NCI-H1048 (cell line): ENCODE measurements at places on chromosomes 16 and 17.

- no peak for DNase-seq
Observed at GRCh38 chr16:77591347-77591746, 131.0 kb upstream of the NUDT7 start.

GRCh38 chr16:85284141-85284817 lies 172.0 kb upstream of the CIBAR2 start:
- no peak for DNase-seq

DNA sequence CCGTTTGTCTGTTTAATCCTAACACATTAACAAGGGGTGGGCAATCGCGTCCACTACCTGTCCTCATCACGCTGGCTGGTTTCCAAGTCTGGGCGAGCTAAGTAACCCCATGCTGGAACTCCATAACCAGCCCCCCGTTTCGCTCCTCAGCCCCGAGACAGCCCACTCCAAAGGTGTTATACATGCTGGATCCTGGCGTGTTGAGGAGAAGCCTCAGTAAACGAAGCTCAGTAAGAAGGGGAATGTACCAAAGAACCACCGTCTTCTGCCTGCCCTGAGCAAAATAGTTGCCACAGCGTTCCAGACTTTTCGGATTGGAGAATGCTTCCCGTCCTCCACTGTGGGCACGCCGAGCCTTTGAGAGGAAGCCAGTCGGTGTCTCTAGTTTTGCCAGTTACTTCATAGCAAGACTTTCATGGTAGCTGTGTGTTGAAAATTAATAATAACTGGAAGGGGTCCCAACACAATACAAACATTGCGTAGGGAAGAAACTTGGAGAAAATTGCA lies 16.1 kb upstream of the C17orf78 start:
- no peak for DNase-seq

GRCh38 chr17:2978991-2979390 lies 84.4 kb downstream of the OR1D5 start:
- DNase-seq, result no peak

DNA sequence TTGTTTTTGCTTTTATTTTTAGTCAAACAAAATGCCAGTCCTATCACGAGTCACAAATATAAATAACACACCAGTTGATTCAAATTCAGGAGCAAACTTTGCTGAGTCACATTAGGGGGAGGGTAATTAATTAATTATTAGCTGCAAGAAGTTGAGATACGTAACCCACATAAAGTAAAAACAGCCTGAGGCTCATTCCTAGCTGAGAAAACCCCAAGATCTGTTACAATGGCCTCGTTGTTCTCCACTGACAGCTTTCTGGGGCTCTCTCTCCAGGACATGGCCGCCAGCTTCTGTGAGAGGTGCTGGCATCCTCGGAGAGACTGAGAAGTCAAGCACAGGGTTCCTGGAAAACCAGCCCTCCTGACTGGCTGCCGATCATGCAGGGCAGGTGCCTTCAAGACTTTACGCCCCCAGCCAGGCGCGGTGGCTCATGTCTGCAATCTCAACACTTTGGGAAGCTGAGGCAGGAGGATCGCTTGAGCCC lies 11.1 kb downstream of the RAB40B start:
- peak; percentile 31 for DNase-seq

DNA sequence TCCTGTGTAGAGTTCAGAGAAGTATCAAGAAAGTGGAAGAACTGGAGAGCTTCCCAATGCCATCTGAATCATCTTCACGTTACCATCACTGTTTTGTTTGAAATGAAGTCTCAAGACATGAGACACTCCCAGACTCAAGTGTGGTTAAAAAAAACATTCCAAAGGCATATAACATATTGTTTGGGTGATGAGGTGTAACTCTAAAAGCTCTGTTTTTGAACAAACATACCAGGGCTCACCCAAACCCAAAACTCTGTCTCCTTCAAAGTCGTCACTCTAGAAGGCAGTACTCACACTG lies 6.3 kb upstream of the ZCCHC14 start:
- DNase-seq, result no peak

DNA sequence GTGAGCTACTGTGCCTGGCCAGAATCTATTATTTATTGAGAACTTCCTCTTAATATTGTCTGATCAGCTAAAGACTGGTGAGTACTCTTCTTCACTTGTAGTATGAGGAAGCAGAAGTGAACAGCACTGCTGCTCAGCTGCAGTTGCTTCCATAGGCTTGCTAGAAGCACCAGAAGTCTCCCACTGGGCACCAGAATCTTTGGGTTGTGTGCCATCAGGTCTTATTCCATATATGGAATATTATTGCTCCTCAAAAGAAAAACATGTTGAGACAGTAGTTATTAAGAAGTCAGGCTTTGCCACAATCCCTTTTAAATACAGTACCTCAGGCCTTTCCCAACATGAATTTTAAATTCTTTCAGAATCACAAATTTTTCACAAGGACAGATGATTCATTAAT lies 17.2 kb downstream of the SNTB2 start:
- no peak for DNase-seq

DNA sequence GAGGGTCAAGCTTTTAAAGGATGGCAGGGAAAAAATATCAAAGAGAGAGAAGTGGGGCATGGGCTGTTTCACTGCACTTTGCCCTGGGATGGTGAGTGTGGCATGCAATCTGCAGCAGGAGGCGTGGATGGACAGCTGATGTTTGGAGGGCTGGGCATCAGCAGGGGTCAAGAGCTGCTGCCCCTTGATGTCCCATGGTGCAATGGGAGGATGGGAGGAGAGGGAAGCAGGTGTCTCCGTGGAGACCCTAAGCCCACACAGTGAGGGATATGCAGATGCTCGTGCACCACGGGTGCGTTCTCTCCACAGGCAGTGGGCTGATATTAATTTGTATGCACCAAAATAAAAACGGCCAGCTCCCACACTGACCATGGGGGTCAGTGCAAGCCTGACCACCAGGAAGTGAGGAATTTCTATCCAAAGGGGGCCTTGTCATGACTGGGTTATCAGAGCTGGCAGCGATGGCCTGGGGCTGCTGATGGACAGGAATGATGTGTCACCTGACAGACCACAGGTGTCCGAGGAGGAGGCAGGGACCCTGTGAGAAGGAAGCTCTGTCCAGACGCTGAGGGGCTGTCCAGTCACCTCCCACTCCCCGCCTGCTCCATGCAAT lies 183.6 kb downstream of the IRF8 start:
- no peak for DNase-seq

GRCh38 chr16:23378256-23378655 lies 74.7 kb downstream of the COG7 start:
- no peak for DNase-seq

DNA sequence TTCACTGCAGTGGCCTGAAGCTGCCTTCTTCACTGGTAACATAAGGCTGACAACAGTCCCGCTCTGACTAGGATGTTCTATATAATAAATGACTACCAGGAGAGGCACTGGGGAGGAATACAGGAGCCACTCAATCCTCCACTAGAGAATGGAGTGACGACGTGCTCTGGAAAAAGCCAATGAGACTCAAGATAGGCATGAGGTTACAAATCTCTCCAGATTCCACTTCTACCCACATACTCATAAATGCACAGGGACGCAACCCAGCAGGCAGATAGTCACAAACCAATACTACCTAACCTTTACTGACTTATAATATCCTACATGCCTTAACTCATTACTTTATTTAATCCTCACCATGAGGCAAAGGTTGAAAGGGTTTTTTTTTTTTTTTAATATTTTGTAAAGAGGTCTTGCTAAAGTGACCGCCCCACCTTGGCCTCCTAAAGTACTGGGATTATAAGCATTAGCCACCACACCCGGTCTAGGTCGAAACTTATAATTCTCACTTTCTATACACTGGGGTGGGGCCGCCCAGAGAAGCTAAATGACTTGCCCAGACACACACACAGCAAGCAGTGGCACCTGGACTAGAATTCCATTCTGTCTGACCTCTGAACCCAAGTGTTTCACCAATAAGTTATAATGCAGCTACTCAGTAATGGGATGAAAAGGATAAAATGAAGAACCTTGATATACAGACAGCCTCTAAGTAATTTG lies 33.7 kb downstream of the TOM1L2 start:
- DNase-seq, result no peak

DNA sequence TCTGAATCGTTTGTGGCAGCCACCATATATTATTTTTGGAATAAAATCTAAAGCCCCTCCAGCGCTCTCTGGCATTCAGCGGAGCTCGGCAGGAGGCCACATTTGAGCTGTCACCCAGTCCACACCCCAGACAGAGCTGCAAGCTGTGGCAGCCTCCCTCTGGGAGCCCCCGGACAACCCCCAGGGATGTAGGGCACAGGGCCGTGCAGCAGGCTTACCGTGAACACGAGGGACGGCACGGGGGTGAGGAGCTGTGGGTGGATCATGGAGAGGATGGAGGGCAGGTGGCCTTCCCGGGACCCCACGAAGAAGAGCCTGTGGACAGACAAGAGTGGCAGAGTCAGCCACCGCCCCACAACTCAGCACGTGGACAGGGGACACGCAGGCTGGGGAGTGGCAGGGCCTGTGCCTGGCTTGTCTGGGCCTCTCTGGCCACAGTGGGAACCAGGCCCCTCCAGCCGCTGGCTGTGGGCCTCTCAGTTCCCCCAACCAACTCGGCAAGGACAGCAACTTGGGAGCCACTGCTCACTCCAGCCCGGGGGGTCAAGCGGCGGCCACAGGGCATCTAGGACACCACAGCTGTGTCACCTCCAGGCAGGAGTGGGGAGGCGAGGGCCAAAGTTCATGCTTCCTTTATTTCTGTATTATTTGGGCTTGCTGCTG lies 31.5 kb downstream of the SLC7A5 start:
- no peak for DNase-seq

DNA sequence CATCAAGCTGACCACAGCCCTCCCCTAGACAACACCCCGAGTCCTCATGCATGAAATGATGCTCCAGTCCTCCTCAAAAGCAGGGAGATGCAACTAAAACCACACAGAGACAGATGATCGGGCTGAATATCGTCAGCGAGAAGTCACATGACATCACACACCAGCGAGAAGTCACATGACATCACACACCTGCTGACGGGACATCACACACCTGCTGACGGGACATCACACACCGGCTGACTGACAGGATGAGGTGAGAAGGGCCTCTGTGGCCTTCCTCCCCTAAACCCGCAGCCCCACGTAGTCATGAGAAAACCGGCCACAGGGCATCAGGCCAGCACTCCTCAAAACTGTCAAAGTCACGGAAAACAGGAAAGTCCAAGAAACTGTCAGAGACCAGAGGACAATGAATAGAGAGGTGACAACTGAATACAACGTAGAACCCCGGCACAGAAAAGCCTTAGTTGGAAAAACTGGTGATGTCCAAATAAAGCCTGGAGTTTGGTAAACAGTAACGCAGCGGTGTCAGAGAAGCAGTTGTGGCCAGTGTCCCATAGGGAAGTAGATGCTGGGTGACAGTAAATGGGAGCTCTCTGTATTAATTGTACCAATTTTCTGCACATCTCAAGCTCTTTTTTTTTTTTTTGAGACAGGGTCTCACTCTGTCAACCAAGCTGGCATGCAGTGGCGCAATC lies 14.3 kb downstream of the LITAF start:
- DNase-seq, result no peak

DNA sequence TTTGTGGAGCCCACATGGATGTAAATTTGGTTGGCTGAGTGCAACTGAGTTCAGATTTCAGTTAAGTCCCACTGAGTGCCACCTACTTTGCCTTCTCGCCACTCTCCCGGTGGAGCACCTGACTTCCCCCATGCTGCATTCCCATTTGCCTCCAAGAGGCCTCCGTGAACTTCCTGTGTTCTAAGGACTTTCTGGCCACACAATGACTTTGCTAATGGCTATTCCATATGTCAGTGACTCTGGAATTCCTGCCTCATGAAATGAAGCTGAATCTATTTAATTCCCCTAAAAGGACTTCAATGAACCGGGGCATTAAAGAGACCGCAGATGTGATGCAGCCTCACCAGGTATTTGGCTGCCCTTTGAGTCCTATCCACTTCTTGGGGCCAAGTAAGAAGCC lies 29.9 kb downstream of the ABCC12 start:
- DNase-seq, result no peak

- no peak for DNase-seq
Observed at GRCh38 chr17:38796451-38797157, 2.8 kb downstream of the PIP4K2B start.

DNA sequence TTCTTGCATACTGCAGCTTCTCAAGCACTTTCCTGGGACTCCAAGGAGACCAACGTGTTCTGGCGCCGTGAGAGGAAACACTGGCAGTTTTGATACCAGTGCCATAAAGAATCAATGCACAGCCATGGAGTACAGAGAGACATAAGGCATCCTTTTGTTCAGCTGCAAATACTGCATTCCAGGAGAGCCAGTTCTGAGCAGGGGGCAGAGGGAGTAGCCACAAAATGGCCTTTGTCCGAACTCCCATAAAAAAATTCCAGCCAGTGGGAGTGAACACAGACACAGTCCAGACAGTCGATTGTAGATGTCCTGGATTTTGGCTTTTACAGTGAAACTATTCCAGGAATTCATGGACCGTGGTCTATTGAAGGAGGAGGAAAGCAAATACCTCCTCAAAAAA lies 36.2 kb upstream of the TEKT3 start:
- no peak for DNase-seq

GRCh38 chr16:50673496-50674275 lies 7.4 kb downstream of the SNX20 start:
- no peak for DNase-seq

DNA sequence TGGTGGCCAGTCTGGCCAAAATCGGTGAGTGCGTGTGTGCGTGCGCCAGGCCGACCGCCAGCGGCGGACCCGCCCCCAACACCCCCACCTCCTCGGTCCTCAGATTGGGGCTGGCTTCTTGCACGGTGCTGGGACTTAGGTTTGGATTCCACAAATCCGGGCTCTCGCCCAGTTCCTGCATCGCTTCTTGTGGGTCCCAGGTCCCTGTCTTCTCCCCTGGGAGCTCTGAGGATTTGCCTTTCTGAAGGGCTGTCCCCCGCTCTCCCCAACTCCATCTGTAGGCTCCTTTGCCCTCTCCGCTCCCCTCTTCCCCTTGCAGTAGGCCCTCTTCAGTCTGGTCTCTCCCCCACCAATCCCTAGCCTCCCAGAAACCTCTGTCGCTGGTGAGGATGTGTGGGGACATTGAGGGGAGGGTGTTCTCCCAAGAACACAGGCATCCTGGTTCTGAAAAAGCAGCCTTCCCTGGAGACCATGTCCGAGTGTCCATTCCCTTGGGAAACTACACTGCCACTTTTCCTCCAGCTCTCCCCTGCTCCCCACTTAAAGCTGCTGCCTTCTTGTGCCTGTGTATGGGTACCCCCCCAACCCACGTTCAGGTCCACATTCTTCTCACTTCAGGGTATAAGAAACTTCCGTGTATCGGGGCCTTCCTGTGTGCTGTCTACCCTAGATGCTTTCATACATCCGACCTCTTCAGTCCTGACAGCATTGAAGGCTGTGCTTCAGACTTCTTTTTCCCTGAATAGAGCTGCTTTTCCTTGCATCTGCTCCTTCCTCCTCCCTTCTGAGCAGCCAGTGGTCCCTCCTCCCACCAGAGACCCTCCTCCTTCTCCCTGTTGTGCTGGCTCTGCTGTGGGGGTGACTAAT lies 632 bp downstream of the SLC9A5 start:
- DNase-seq, result no peak

GRCh38 chr16:27106305-27106704 lies 39.6 kb downstream of the C16orf82 start:
- DNase-seq, result no peak

GRCh38 chr17:44708401-44709263 lies at the start of gene DBF4B:
TSS of gene DBF4B (plus strand) at chr17:44708665. CDS start at chr17:44708821, 156 bp downstream.
- peak; percentile 22 for DNase-seq

GRCh38 chr17:55726440-55726839 lies 3.8 kb upstream of the TMEM100 start:
- DNase-seq, result no peak

GRCh38 chr16:69187446-69188235 lies 677 bp downstream of the SNTB2 start:
- peak; percentile 0 for DNase-seq
